ENCODE measurements at places on chromosomes 1 and 21.

DNA sequence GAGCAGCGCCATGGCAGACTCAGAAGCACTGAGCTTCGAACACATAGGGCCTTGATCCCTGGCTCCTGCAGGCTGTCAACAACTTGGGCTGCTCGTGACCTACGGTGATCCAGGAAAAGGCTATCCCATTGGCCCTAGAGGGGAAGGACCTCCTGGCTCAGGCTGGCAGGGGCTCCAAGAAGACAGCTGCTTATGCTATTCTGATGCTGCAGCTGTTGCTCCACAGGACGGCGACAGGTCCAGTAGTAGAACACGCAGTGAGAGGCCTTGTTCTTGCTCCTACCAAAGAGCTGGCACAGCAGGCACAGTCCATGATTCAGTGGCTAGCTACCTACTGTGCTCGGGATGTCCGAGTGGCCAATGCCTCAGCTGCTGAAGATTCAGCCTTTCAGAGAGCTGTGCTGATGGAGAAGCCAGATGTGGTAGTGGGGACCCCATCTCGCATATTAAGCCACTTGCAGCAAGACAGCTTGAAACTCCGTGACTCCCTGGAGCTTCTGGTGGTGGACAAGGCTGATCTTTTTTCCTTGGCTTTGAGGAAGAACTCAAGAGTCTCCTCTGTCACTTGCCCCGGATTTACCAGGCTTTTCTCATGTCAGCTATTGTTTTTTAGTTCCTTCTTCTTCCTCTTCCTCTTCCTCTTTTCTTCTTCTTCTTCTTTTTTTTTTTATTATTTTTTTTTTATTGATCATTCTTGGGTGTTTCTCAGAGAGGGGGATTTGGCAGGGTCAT lies 18.9 kb downstream of the ITLN2 start:
- DNase-seq, result no peak

DNA sequence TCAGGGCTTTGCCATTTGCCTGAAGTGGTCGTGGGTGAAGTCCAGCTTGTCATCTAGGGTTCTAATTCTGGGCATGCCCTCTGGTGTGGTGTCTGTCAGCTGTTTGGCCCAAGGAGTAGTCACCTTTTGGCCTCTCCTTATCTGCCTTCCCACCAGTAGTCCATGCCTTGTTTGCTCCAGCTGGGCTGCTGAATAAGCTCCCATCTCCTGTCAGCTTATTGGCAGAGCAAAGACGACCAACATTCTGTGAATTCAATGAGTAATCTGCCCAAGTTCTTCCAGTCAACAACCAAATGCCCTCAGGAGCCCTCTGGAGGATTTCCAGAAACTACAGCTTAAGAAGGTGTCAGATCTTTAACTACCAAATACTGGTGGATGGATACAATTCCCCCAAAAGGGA lies 7.0 kb downstream of the BCAN start:
- no peak for DNase-seq

DNA sequence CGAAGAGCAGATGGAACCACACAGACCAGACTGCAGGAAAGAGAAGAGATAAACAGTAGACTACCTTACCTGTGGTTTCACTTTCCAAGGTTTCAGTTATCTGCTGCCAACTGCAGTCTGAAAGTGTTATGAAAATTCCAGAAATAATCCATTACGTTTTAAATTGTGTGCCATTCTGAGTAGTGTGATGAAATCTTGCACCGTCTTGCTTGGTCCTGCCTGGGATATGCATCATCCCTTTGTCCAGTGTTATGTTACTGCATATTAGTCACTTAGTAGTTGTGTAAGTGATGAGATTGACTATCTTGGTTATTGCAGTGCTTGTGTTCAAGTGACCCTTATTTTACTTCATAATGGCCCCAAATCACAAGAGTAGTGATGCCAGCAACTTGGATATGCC lies 33.9 kb downstream of the DNAJC6 start:
- DNase-seq, result no peak

GRCh38 chr21:36186506-36187399 lies 30.1 kb downstream of the DOP1B start:
- no peak for DNase-seq

Measured in OCI-LY7 (cell line).